Hepatic stellate cell (primary cell): ENCODE measurements at places on chromosomes 12 and 14.

- DNase-seq = peak; percentile 36
These were observed 1.0 kb downstream of the NUAK1 start for GRCh38 chr12:106137530-106138356.

DNA sequence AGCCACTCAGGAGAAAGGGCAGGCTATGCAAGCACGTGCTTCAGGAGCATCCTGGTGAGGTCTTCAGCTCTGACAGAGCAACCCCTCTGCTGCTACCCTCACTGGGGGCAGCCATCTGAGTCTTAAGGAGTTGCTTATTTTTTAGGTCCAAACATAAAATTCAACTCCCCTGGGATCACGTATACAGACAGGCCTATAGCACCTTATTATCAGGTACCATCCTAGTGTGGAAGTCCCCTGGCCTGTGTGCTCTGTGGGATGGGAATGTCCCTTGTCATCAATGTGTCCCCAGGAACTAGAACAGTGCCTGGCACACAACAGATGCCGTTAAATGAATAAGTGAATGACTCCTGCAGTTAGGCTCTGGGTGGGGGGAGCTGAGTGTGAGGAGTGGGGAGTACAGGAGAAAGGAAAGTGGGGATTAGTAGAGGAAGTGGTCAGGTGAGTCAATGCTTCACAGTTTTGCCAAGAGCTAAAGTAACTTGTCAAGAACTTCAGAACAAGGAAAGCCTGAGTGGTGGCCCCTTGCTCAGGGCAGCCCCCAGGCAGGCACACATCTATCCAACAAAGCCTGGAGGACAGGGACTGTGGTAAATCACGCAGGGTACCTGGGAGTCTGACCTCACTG is 33.5 kb downstream of the DAD1 start:
- no peak for DNase-seq

DNA sequence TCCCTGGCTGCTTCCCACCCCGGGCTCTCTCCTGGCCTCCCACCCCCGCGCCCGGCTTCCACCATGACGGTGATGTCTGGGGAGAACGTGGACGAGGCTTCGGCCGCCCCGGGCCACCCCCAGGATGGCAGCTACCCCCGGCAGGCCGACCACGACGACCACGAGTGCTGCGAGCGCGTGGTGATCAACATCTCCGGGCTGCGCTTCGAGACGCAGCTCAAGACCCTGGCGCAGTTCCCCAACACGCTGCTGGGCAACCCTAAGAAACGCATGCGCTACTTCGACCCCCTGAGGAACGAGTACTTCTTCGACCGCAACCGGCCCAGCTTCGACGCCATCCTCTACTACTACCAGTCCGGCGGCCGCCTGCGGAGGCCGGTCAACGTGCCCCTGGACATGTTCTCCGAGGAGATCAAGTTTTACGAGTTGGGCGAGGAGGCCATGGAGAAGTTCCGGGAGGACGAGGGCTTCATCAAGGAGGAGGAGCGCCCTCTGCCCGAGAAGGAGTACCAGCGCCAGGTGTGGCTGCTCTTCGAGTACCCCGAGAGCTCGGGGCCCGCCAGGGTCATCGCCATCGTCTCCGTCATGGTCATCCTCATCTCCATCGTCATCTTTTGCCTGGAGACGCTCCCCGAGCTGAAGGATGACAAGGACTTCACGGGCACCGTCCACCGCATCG is 1.8 kb downstream of the KCNA1 start:
- no peak for DNase-seq

GRCh38 chr14:70697701-70698100 is 56.0 kb downstream of the TTC9 start:
- no peak for DNase-seq

DNA sequence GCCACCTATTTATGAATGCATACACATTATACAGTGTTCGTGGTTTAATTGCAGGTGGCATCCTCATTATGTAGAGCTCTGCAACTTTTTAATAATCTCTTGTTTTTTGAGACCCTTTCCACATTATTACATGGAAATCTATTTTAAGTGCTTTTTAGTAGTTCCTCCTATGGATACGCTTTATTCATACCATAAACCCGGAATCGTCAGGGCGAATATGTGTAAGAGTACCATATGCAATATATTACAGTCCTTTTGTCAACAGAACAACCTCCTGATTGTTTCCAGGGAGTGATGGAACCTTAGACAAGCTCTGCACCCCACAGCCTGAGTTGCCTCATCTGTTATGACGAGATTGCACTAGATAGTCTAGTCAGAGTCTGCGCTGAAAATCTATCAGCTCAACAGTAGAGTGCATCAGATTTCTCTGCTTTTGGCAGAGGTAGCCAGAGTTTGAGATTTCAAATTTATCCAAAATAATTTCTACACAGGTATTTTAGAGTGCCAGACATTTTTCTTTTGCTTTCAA is 33.6 kb downstream of the EID3 start:
- DNase-seq = no peak

DNA sequence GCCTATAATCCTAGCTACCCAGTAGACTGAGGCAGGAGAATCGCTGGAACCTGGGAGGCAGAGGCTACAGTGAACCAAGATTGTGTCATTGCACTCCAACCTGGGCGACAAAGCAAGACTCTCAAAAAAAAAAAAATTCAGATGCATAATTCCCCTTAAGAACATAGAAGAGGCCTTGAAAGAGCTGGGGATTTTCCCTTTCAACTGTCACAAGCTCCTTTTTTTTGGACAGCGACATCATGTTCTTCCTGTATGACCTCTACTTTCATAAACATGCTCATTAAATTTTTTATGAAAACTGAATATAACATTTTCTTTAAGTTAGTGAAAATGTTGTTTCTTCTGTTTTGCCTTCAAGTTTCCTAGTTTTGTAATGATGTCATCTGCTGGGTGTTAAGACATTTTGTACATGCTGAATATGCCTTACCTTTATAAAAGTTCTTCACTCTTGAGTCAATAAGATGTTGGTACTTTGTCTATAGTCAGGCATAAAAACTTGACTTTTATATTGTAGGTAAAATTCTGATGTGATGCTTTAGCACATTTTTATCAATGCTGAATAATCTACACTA is 76.0 kb downstream of the PTHLH start:
- DNase-seq = no peak

DNA sequence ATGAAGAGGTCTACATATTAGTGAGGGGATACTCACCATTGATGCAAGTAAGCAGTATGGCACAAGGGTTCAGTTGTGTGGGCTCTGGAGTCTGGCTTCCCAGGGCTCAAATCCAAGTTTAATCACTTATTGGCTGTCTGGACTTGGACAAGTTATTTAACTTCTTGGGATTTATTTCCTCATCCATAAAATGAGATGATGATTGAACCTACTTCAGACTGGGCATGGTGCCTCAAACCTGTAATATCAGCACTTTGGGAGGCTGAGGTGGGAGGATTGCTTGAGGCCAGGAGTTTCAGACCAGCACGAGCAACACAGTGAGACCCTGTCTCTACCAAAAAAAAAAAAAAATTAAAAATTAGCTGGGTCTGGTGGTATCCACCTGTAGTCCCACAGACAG is 67.9 kb downstream of the KCNK10 start:
- DNase-seq = no peak

GRCh38 chr12:119659289-119659897 is 8.5 kb upstream of the PRKAB1 start:
- peak; percentile 29 for DNase-seq

DNA sequence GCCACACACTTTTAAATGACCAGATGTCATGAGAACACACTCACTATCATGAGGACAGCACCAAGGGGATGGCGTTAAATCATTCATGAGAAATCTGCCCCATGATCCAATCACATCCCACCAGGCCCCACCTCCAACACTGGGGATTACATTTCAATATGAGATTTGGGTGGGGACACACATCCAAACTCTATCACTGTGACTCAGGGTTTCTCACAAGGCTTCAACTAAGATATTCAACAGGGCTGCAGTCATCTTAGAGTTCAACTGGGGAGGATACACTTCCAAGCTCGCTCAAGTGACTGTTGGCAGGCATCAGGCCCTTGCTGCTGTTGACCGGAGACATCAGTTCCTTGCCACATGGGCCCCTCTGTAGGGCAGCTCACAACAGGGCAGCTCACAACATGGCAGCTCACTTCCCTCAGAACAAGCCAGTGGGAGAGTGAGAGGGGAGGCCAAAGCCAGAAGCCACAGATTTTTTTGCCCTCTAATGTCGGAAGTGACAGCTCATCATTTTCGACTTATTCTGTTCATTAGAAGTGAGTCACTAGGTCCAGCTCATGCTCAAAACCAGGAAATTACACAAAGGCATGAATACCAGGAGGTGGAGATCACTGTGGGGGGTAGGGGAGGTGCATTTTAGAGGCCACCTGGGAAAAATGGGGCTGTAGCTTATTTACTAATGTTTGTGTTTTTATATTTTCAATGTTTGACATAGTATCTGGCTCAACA is 50.8 kb upstream of the PTHLH start:
- peak; percentile 27 for DNase-seq

DNA sequence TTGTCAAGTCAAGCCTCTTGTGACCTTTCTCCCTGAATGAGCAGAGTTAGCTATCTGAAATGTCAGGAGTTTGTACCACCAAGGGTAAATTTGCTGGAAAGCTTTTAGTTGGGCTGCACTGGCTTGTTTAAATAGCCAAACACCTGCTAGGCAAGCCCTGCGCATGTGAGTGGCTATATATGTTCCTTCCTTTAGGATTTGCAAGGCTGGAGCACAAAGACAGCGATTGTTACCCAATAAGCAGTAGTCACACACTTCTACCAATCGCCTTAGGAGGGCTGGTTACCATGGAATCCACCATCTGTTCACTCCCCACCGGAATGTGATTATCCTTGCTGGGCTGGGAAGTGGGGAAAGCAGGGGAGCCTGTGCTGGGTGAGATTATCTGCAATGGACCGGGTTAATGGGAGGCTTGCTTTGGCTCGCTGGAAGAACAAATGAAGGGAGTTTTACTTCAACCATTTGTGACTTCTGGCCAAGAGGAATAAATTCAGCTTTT is 102.5 kb downstream of the FGD4 start:
- DNase-seq = peak; percentile 50

DNA sequence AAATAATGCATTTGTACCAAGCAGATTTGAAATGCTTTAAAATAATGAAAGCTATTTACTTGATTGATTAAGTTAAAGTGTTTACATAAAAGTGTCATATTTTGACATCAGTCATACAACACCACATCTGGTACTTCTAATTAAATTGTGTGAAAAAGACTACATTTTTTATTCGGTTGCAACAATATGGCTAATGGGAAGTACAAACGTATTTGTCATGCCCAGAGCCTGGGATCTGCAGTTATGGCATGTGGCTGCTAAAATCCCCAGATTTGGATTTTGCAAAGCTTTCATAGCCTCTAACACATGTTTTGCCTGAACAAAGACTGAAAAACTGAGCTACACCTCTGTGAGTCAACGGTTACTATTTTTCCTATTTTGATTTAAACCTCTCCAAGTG is 66.6 kb downstream of the LLPH start:
- no peak for DNase-seq

DNA sequence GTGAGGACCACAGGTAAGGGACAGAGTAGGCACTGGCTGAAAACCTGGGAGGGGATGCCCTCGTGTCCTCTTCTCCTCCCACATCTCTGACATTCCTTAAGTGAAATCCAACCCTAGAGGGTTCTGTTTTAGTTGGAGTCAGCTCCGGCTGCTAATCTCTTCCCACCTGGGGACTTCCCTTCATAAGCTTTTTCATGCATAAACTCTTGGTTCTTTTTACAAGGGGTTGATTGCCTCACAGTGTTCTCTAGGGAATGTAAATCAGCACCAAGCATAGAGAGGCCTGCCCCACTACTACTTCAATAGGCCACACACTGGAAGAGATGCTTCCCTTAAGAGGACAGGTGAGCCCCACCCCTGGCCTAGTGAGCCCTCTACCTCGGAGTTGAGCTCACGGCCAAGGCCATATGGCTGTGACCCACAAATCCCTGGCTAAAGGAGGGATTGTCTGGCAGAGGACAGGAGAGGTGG is 3.2 kb upstream of the SYNDIG1L start:
- DNase-seq = no peak

DNA sequence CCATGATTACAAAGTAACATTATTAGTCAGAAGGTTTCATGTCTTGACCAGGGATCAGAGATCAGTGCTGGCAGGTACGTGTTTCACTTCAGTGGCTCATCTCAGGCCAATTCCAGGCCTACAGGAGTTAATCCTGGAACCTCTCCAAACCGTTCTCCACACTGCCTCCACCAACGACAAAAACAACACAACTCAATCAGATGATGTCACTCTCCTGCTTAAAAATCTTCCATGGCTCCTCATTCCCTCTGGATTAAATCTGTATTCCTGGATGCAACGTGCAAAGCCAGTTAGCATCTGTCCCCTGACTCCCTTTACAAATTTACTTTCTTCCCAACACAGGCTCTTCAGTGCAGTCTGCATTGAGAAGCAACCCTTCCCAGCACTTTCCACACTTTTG is 34.3 kb upstream of the TXNRD1 start:
- DNase-seq = no peak

- DNase-seq = no peak
These were observed 8.4 kb downstream of the PTHLH start for GRCh38 chr12:27964123-27964522.

GRCh38 chr12:22577667-22578066 is 33.3 kb upstream of the C2CD5 start:
- no peak for DNase-seq

- no peak for DNase-seq
These were observed 148.3 kb downstream of the CRADD start for GRCh38 chr12:93825501-93825888.

GRCh38 chr14:22491683-22492621 is 97.1 kb downstream of the DAD1 start:
- no peak for DNase-seq

- peak; percentile 91 for DNase-seq
These were observed 9.0 kb downstream of the ADCY6 start for GRCh38 chr12:48779869-48780268.

GRCh38 chr14:75306927-75307699 is 28.5 kb downstream of the FOS start:
- no peak for DNase-seq

GRCh38 chr14:52266782-52267181 is 716 bp upstream of the PTGDR start:
- DNase-seq = peak; percentile 62

DNA sequence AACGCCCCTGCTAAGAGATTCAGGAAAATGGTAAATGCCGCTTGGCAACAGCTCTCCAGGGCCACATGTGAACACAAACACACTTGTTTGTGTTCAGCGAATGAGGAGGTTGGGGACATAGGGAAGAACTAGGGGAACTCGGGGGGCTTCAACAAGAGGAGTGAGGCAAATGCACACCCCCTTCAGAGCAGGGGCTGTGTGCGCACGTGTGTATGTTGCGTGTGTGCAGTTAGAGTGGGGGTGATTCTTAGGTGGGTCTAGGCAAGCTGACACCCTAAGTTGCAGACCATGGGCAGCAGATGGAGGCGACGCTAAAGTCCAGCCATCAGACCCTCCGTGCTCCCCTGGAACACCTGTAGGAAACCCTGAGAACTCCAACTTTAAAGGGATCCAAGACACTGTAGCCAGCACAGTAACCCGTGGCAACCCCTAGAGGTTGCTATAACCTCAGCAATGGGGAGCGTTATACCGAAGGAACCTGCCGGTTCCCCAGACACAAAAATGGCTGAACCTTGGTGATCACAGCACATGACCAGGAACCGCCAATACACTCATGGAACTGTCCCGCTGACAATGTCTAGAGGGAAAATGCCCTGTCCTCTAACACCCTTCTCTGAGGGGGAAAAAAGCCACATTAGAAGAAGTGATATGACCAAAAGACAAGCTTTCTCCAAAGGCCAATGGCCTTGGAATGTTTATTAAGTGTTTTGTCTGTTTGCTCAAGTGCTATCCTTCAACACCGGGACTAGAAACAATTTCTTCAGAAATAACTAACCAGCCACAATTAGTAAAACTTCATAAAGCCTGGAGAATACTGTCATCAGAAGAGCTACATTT is 86.5 kb upstream of the CEP83 start:
- DNase-seq = peak; percentile 67

- no peak for DNase-seq
These were observed 119.1 kb downstream of the ITPR2 start for GRCh38 chr12:26713885-26714383.
